ENCODE measurements at places on chromosomes 7 and 10.

GRCh38 chr7:24932815-24933214, 47.2 kb downstream of the OSBPL3 start:
- peak; percentile 22 for DNase-seq

DNA sequence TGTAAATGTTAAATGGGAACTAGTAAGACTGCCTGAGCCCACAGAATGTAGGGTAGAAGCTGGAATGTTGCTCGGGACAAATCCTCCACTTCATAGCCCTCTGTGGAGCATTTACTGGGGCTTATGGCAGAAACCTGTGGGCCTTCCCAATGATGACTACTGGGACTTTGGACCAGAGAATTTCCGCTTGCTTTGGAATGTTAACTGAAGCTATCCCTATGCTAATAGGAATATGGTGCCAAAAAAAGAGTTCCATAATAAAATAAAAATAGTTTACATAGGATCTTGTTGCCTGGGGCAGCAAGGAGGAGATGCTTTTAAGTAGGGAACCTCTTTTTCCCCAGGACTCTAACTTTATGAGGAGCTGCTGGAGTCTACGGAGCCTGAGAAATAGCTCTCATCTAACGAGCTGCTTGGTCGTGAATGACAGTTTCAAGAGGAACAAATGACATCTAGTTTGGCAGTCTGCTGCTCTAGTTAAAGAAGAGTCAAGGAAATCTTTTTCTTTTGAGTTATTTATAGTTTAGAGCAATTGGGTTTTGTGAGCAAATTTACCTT, 5.7 kb upstream of the DYNC2I1 start:
- DNase-seq: no peak

DNA sequence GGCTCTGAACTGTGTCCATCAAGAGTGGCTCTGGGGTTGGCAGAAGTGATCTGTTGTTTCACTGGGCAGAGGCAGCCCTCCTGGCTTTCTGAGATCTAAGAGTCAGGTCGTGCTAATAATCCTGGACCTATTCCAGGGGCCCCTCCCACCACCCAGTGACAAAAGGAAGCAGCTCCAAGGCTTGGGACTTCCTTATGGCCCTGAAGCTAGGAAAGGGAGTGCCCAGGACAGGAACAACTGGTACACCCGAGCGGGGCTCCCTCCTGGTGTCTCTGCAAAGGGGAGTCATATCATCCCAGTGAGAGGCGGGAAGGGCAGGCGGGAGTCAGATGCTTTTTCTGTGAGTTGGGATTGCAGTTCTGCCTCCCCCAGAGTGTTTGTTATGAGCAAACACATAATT, 32.3 kb downstream of the RPS24 start:
- DNase-seq: no peak

- no peak for DNase-seq
Observed at GRCh38 chr7:99287779-99288534, 15.3 kb downstream of the MYH16 start.

GRCh38 chr7:36456138-36456537, 66.5 kb downstream of the ANLN start:
- no peak for DNase-seq

DNA sequence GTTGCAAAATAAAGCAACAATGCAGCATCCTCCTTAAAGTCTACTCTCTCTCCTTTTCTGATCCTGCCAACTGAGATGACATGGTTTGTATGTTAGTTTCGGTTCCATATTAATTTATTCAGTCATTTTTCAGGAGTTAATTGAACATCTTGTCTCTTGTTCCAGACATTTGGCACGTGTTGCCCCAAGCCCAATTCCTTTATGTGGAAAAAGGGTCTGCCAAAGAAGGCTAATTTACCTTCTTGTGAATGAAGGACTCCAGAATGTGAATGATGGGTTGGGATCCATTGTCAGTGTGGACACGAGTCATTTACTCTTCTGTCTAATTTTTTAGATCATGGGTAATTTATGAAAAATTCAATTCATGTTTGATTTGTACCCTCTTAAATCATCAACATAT, 350.9 kb upstream of the LRGUK start:
- no peak for DNase-seq

DNA sequence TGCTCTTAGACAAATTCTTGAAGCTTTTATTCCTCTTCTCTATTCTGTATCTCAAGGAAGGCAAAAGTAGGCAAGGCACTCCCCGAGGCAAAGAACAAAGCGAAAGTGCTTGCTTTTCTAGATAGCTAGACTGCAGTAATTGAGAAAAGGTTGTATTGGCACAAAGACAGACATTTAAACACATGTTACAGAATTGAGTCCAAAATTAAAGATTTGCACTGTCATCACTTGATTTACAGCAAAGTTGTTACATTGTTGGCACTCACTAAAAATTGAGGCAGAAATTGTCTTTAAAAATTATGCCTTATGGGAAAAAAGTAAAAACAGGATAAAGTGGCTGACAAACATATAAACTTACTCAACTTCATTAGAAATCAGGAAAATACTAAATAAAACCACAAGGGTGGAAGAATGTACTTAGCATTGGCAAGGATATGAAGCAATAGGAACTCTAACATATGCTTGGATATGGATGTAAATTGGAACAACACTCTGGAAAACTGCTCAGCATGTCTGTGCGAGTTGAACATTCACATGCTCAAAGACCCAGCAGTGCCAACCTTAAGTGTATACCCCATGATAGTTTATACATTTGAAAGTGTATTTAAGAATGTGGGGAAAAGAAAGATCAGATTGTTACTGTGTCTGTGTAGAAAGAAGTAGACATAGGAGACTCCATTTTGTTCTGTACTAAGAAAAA, 491.3 kb downstream of the GLRX3 start:
- no peak for DNase-seq

DNA sequence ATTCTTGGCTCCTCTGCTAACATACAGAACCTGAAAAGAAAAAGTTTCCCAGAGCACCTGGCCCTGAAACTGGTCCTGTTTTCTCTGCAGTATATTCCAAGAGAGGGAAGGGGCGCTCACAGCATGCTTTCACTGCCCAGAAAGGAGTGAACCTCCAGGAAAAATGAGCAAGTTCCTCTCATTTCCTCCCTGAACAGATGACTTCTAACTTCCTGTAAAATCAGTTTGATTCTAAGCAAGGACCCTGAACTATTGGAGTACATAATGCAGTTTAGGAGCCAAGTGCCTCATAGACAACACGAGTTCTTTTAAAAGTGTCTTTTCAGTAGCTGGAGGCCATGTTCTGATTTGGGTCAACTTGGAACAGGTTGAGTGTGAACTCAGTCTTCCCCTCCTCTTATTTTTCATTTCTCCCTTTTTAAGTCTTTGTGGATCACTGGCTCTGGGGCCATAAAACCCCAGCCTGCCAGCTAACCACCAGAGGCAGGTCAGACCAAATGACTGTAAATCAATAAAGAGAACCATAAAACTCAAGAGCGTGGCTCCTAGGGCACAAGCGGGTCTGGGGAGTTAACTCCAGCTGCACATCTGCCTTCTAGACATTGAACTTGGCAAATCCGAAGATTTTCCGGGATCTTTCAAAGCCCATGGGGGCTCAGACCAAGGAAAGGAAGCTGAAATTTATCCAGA, 5.9 kb upstream of the LRRC18 start:
- DNase-seq: no peak

DNA sequence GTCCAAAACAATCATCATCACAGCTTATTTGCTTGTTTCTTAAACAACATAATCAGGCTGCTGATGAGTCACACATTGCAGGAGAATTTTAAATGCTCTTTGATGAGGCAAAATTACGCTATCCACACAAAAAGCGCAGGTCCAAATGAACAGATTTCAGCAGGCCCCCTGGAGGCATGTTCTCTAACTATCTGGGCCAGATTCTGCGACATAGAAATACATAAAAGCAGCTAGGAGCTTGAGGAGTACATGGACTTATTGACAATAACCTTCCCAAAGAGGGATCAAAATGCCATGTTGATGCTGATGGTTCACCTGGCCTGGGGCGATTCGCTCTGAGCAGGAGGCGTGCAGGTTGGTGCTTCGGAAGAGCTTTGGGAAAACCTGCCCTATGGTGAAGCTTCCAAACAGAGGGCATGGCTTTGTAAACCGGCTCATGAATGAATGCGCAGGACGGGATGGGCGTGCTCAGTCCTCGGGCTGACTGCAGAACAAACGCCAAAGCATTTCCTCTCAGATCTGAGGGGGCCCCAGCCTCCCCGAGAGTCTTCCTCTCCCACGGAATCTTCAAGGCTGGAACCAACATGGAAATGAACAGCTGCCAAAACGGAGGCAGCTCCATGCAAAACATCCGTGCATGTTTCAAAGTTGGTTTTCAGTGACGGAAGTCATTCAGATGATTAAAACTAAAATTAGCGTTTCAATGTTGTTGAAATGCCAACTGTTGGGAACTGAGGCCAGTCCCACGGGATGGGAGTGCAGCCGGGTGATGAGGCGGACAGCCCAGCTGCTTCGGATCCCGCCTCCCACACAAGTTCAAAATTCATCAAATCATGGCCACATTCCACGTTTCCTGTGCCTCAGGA, 179.6 kb downstream of the TCERG1L start:
- DNase-seq: no peak

GRCh38 chr10:22659866-22660265, 54.5 kb downstream of the PIP4K2A start:
- no peak for DNase-seq

DNA sequence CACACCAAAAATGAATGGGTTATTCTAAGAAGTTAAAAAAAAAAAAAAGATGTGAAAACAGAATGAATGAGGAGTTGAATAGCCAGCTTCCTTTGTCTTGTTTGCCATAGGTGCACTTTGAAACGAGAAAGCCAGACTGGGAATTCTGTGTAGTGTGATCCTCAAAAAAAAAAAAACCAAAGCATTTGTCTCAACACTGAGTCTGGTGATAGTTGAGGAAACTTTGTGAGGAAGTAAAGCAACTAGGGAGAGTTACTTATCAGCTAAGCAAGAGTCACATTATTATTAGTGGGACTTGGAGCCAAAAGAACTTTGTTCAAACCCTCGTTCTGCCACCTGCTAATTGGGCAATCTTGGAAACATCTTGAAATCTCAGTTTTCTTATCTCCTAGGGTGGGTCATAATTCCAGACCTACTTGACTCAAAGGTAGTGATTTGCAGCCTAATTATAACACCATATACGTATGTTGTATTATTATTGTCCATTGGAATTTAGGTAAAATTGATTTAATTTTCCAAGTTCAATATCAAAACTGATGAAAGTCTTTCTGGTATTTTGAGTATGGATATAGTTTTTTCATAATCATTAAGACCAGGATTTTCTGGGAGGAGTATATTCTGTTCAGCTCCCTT, 99.8 kb upstream of the GJD4 start:
- DNase-seq: no peak

GRCh38 chr7:28986028-28986764, 28.1 kb upstream of the TRIL start:
- DNase-seq: no peak

GRCh38 chr7:126305671-126306070, 947.1 kb downstream of the GRM8 start:
- no peak for DNase-seq

DNA sequence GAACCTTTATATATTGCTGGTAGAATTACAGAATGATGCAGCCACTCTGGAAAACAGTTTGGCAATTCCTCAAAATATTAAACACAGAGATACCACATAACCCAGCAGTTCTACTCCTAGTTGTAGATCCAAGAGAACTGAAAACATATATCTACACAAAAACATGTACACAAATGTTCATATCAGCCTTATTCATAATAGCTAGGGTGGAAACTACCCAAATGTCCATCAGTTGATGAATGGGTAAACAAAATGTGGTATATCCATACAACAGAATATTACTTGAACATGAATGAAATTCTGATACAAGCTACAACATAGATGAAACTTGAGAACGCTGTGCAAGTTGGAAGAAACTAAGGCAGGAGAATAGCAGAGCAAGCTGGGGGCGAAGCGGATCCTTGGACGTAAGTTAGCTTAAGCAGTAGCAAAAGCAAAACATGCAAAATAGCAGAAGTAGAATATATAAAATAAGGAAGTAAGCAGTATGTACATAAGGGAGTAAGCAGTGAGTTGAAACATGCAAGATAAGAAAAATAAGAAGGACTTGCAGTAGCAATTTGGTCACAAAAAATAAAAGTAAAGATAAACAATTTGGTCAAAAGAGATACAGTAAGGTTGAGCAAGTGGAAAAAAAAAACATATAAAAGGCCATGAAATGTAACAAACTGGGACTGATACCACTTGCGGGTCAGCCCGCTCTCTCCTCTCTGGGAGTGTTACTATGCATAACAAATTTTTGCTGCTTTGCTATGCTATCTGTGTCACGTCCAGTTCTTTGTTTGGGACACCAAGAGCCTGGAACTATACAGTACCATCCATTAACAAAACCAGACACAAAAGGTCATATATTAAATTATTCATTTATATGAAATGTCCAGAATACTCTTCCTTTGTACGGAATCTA, 18.0 kb upstream of the HILPDA start:
- no peak for DNase-seq

DNA sequence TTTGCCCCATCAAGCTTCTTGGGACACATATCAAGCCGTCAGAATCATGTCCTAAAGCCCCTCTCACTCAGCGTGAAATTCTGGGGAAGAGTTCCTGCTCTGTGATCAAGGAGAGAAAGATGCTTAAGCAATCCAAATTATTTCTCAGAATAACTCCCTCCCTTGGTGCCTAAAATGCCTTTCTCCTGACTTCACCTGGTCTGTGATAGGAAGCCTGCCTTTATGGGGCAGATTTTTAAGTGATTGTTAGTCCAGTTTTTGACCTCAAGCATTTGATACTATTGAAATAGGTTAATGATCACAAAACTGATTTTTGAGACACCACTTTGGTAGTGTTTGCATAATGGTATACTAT, 76.4 kb upstream of the MAGI2 start:
- DNase-seq: peak; percentile 23

DNA sequence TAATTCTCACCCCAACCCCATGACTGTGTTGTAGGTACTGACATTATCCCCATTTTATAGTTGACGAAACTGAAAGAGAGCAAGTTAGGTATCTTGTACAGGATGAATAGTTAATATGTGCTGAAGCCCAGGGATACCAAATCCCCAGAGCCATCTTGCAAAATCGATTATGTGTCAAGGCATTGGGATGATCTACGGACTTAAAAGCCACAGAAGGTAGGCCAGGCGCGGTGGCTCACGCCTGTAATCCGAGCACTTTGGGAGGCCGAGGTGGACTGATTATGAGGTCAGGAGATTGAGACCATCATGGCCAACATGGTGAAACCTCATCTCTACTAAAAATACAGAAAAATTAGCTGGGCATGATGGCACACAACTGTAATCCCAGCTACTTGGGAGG, 242.4 kb upstream of the RHOBTB1 start:
- no peak for DNase-seq

DNA sequence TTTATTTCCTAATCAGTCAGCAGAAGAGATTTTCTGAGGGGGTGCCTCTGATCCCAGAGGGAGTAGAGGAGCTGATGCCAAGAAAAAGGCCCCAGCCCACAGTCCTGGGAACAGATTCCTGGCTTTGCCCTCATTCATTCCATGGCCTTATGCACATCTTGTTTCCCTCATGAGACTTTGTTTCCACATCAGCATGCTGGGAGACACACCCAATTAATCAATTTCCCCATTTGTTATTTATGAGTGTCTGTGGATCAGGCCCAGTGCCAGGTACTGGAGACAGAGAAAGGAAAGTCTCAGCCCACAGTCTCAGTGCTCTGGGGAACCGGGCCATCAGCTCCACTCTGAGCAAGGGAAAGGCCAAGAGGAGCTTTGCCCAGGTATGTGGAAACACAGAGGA, 496.2 kb upstream of the ZMIZ1 start:
- peak; percentile 20 for DNase-seq

- no peak for DNase-seq
Observed at GRCh38 chr7:20438694-20439376, 108.1 kb downstream of the ITGB8 start.

All from AG20443 (cell line).